ENCODE measurements at places on chromosomes 3 and 15.

DNA sequence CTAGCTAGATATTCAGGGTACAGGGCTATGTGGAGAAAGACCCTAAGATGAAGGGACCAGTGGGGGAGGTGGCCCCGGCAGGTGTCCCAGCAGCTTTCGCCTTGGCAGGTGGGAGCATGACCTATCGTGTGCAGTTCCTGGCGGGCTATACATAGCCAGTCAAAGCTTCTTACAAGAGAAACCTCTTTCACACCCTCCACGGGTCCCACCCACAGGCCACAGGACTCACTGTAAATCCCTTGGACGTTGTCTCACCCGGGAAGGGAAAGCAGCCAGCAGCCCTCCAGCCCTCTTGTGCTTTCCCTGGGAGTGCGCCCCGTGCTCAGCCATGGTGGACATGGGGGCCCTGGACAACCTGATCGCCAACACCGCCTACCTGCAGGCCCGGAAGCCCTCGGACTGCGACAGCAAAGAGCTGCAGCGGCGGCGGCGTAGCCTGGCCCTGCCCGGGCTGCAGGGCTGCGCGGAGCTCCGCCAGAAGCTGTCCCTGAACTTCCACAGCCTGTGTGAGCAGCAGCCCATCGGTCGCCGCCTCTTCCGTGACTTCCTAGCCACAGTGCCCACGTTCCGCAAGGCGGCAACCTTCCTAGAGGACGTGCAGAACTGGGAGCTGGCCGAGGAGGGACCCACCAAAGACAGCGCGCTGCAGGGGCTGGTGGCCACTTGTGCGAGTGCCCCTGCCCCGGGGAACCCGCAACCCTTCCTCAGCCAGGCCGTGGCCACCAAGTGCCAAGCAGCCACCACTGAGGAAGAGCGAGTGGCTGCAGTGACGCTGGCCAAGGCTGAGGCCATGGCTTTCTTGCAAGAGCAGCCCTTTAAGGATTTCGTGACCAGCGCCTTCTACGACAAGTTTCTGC lies 15.0 kb downstream of the GRK7 start:
- no peak for DNase-seq

DNA sequence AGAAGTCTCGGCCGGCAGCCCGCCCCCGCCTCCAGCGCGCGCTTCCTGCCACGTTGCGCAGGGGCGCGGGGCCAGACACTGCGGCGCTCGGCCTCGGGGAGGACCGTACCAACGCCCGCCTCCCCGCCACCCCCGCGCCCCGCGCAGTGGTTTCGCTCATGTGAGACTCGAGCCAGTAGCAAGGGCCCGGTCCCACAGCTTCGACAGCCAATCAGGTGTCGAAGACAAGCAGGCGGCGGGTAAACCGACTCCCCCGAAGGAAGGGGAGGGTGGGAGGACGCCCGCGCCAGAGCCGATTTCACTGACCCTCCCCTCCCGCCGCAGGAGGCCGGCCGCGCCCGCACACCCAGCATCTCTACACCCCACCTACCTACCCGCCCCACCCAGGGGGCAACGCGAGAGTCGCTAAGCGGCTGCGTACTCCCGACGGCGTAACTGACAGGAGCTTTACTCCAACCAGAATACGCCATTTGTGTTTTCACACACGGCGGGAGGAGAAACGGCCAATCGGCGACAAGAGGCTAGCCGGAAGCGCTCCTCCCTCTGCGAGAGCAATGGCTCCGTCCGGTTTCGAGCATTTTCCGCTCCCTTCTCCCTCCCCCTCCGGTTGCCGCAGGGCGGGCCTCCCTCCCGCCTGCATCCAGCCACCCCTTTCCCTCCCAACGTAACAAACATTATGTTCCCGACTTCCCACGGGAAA lies 633 bp upstream of the SETD5 start:
- DNase-seq: peak; percentile 99

DNA sequence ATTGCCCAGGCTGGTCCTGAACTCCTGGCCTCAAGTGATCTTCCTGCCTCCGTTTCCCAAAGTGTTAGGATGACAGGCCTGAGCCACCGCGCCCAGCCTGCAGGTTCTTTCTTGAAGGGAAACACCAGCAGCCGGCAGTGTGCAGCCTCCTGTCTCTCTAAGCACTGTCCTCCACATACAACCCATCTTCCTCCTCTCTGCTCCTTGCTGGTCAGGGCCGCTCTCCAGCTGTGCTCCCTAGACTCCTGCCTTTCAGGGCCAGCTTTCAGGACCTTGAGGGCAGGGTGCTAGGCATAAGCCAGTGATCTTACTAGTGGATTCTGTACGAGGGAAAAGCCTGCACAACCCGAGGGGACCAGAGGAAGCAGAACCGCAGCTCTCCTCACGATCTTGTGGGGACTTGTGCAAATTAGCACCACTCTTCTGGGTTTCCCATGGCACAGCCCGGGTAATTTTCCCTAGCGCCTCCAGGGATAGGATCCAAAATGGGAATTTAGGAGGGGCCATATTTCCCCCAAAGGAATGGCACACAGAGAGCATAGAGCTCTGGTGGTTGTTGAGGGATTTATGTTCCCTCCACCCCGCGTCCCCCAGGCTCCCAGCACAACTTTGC lies 18.2 kb upstream of the CORO2B start:
- DNase-seq: peak; percentile 83

GRCh38 chr3:77038930-77039605 lies 831 bp upstream of the ROBO2 start:
- DNase-seq: peak; percentile 74

DNA sequence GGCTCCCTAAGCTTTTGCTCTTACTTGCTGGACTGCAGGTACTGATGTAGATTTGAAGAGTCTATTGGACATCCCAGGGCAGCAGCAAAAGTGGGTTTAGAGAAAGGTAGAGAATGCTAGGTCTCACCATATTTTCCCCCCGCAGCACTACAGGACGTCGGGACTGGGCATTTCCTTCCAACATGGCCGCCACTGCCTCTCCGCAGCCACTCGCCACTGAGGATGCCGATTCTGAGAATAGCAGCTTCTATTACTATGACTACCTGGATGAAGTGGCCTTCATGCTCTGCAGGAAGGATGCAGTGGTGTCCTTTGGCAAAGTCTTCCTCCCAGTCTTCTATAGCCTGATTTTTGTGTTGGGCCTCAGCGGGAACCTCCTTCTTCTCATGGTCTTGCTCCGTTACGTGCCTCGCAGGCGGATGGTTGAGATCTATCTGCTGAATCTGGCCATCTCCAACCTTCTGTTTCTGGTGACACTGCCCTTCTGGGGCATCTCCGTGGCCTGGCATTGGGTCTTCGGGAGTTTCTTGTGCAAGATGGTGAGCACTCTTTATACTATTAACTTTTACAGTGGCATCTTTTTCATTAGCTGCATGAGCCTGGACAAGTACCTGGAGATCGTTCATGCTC lies 11.2 kb downstream of the CYP8B1 start:
- no peak for DNase-seq

DNA sequence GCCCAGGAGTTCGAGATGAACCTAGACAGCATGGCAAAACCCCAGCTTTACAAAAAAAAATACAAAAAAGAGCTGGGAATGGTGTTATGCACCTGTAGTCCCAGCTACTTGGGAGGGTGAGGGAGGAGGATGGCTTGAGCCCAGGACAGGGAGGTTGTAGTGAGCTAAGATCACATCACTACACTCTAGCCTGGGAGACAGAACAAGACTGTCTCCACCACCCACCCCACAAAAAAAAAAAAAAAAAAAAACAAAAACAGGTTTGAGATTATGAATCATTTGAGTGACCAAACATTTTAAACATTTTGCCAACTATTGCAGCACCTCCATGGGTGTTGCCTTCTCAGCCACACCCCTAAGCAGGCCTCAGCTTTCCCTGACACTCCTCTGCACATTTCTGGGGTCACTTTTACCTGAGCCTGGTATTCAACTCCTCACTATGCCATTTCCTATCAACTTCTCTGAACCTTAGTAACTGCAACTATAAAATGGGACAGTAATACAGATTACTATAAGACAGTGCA lies 41.8 kb downstream of the IL5RA start:
- no peak for DNase-seq

DNA sequence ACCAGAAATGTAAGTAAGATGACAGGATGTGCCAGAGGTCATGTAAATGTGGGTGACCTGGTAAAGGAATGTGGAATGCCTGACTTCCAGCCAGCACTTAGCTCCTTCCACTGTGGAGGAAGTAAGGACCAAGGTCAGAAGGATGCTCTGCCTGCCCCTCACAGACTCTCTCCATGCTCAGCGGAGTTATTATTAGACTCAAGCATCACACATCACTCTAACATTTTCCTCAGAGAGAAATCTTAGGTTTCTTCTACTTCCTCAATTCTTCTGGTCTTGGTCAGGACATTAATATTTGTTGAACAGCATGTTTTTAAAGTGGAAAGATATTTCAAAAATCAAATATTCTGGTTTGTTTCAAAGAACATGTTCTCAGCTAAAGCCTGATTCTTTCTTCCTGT lies 231.4 kb upstream of the WNT5A start:
- no peak for DNase-seq

DNA sequence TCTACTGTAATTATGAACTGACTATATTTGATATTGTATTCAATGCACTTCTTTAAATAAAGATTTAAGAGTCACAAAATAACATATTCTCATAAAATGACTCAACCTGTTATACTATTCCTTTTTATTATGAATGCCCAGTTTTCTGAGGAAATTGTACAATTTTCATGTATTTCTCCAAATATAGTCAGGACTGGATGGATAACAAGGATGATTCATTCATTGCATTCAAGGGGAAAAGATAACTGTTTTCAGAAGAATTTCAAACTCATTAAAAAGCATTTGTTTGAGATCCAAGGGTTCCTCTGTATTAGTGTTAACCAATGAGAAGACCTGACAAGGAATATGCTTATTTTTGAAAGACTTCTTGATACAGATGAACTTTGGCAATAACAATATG lies 163.7 kb downstream of the MEIS2 start:
- no peak for DNase-seq

DNA sequence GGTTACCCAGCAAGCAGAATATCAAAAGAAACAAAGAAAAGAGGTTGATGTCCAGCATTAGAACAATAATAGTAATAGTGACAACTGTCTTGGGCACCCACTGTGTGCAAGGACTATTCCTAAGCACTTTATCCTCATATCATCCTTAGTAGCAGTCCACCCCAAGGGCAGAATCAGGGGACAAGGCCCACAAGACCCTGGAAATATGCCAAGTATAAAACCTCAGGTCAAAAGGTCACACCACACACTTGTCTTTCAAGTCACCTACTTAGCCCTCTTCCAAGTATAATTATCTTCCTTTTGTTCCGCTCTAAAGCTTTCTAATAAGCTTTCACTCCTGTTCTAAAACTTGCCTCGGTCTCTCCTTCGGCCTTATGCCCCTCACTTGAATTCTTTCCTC lies 124.0 kb upstream of the STT3B start:
- no peak for DNase-seq

DNA sequence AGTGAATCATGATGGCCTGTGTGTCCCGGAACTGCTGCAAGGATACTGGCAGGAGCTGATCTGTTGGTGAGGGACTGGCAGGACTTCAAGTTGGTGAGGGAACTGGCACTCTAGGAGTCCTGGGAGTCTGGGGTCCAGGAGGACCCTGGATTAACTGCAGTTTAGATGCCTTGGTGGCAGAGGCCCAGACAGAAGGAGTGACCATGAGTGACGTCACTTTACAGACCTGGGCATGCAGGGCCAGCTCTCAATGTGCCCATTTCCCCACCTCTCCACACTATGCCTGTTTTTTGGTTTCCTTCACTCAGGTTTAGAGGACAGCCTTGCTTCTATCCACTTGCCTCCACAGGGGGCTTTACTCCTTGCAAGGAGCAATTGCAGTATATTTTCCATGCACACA lies 154.1 kb downstream of the EPHB1 start:
- no peak for DNase-seq

DNA sequence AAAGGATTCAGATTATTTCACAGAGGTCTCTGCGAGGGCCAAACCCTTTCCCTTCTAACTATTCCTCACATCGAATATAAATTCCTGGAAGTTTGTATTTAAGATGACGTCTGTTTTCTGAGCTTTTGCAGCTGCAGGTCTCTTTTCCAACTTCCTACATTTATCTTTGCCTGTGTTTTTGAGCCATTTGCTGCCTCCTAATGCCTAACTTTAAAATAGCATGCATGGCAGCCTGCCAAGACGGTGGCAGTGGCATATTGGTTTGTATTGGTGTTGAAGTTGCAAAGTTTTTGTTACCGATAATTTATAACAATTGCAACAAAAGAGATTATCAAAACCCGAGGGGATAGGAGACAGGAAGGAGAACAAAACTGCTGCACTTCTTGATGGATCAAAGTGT lies 187.1 kb upstream of the DNAJC19 start:
- DNase-seq: peak; percentile 81

- no peak for DNase-seq
These were observed 472.2 kb downstream of the GRM7 start for GRCh38 chr3:7333125-7333524.

- no peak for DNase-seq
These were observed 137.2 kb upstream of the SUCLG2 start for GRCh38 chr3:67791620-67792019.

DNA sequence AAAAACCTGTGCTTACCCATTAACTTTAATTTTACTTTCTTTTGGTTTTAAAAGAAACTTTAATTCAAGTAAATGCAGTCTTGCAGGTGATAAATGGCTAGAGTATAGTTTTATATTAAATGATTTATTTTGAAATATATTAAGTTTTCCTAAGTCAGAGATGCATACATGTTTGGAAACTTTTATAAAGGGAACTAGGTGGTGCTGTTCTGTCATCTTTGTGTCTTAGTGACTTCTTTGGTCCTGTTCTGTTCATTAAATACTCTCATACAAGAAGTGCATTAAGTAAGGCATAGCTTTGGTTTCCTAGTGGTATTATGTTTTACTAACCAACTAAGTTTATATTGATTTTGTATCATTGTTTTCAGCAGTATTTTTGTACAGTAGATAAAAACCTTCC lies 15.6 kb downstream of the CADM2 start:
- DNase-seq: no peak
